ENCODE measurements at places on chromosomes 3 and 15.

- no peak for DNase-seq
Observed at GRCh38 chr3:128914966-128915645, 35.7 kb downstream of the ACAD9 start.

- DNase-seq = no peak
Observed at GRCh38 chr3:139679220-139679775, 1.5 kb upstream of the NMNAT3 start.

- DNase-seq = no peak
Observed at GRCh38 chr15:92683511-92683834, 27.9 kb upstream of the FAM174B start.

- no peak for DNase-seq
Observed at GRCh38 chr15:45804028-45804427, 169.2 kb downstream of the SQOR start.

- no peak for DNase-seq
Observed at GRCh38 chr3:176623468-176624150, 573.7 kb downstream of the TBL1XR1 start.

DNA sequence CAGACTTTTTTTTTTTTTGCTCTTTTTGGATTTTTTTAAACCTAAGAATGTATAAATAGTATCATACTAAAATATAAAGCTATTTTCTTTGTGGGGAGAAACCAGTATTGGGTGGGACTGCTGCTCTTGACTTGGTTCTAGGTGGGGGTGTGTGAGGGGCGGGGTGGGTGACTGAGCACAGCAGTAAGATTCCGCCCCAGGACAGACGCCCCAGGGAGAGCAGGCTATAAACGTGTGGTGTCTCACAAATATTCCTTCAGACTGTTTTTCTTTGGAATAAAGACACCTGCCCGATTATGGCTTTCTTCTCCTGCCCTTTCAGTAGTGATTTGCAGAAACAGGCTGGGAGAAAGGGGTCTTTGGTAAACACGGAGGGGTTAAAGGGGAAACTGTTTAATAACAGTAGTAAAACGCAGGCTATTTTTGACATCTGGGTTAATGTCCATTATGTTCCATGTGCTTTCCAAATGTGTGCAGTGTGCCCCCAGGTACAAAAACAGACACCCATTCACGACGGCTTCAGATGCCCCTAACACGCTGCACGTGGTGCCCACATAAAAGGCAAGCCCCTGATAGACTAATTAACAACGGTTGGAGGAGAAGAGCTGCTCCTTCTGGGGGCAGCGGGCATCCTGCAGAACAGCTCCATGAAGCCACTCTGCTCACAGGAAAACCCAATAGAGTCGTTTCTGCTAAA lies 28.6 kb upstream of the WNT5A start:
- no peak for DNase-seq

DNA sequence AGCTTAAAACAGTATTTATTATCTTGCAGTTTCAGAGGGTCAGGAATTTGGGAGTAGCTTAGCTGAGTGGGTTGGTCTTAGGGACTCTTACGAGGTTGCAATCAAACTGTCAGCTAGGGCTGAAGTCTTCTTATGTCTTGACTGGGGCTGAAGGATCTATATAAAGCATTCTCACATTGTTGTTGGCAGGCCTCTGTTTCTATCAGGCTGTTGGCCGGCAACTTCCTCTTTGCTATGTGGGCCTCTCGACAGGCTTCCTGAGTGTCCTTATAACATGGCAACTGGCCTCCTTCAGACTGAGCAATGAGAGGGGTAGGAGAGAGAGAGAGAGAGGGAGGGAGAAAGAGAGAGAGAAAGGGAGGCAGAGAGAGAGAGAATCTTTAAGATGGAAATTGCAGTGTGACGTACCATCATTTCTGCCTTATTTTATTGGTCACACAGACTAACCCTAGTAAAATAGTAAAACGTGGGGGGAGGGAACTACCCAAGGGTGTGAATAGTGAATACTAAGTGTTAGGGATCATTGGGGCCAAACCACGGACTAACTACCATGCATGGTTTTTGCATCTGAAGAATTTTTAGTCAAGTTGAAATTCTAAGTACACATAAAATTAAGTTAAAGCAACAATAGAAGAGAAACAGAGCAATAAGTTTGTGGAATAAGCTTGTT lies 16.1 kb downstream of the FGF7 start:
- DNase-seq = no peak

- no peak for DNase-seq
Observed at GRCh38 chr15:89458440-89458839, 37.9 kb downstream of the RHCG start.

DNA sequence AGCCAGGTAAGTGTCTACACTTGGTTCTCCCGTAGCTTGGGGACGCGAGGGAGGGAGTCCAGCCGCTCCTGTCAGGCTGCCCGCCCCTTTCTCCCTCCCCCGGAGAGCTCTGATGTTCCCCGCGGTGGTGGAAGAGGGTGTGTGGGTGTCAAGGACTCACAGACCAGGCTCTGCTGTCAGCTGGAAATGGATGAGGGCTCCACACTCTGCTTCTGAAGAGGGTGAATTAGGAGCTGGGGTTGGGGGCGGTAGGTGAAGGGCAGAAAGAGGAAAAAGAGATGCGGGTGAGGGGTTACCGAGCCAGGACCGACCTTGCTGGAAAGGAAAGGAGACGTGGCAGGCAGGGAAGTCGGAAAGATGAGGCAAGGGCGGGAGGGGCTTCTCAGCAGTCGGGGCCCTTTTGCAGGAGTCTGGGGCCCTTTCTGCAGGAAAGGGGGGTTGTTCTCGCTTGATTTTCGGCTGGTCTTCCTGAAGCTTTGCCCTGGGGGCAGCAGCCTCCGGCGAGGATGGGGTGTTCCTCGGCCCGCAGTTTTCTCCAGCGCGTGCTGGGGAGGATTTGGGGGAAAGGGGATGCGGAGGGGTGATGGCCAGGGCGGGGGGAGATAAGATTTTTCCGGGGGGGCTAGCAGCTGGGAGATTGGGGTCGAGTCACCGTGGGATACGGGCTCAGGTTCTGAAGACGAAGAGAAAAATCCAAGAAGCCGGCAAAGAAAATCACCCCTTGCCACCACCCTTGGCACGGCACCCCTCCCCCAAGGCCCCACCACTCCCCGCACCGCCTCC lies 602 bp upstream of the BAHD1 start:
- DNase-seq = peak; percentile 27

Measured in CD4-positive, alpha-beta T cell treated with Interleukin-6 for 4 hours (primary cell).